ENCODE measurements at places on chromosomes 5 and 9.

GRCh38 chr5:17316970-17317459 is 99.6 kb downstream of the BASP1 start:
- no peak for DNase-seq

DNA sequence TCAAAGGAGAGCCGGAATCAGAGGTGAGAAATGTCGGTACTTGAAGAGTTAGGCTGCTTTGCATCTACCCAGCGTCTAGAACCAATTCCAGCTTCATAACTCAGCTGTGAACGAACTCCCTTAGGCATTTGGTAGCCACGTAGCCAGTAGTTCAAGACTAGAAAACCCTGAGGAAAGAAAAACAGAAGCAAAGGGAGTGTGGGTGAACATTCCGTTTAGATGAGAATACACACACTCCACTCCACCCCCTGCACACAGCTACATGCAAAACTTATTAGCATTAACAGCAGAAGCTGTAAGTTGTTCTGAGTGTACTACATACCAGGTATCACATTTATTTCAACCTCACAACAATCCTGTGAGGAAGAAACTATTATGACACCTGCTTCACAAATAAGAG is 78.3 kb downstream of the SMIM23 start:
- DNase-seq = no peak

- no peak for DNase-seq
Observed at GRCh38 chr9:22238809-22239684, 207.6 kb upstream of the DMRTA1 start.

DNA sequence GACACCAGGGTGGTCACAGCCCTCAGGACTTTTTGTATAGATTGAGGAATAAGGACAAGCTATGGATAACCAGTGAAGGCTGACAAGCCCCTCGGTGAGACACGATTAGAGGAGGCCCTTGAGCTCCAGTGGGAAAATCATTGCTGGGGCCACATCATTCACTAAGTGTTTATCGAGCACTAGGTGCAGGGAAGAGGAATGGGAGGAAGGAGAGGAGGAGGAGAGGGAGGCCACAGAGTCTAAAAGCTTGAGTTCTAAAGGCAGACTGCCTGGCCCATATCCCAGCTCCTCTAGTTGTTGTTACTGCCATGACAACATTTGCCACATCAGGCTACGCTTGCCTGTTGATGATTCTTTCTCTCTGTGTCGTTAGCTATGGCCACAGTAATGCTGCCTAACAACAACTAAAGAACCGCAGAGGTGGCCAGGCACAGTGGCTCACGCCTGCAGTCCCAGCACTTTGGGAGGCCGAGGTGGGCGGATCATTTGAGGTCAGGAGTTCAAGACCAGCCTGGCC is 37.6 kb downstream of the NKX2-5 start:
- DNase-seq = no peak

DNA sequence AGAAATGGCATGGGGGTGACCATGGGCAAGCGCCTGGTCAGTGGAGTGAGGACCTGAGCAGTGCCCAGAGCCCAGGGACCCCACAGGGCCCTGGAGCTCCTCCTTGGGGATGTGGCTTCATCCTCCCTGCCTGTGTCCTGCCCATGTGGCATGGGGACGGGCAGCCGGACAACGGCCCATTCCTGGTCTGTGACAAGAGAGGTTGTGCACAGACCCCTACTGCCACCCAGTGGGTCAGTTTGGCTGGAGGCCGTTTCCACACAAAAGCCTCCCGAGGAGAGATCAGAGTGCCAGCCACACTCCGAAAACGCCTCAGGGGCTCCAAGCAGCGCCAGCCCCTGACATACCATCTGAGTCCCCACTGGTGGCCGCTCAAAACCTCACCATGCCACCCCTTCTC is 19.8 kb downstream of the SLC6A18 start:
- DNase-seq = no peak

- DNase-seq = no peak
Observed at GRCh38 chr9:137305060-137305797, 3.2 kb upstream of the NRARP start.

- no peak for DNase-seq
Observed at GRCh38 chr9:111483439-111483857, 735 bp downstream of the ECPAS start.

DNA sequence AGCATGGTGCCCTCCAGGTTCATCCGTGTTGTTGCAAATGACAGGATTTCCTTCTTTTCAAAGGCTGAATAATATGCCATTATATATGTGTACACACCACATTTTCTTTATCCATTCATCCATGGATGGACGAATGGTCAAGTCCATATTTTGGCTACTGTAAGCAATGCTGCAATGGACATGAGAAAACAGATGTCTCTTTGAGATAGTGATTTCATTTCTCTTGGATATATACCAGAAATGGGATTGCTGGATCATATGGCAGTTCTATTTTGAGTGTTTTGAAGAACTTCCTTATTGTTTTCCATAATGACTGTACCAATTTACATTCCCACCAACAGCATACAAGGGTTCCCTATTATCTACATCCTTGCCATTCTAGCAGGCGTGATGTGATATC is 67.9 kb downstream of the TEK start:
- no peak for DNase-seq

DNA sequence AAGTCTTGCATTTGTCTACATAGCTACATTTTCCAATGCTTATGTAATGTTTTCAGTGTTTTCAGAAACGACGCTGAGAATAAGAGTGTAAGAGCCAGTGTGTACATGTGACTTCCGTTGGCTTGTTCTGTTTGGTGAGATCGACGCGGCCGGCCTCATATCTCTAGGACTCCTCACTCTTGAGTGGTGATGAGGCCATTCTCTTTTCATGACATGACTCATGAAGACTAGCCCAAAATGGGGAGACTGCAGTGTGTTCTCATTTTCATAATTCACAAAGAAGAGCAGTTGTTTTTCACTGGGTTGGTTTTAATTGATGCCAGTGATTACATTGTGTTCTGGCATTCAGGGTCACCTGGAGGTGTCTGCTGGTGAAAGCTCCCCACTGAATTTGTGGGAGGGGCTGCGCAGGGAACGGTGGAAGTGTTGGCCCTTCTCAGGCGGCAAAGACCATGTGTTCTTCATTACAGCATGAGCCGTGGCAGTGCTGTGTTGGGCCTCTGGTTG is 131.5 kb upstream of the OTULINL start:
- DNase-seq = no peak

- DNase-seq = no peak
Observed at GRCh38 chr5:134084022-134084565, 30.4 kb upstream of the TCF7 start.

- no peak for DNase-seq
Observed at GRCh38 chr5:17212996-17213395, 4.4 kb upstream of the BASP1 start.

DNA sequence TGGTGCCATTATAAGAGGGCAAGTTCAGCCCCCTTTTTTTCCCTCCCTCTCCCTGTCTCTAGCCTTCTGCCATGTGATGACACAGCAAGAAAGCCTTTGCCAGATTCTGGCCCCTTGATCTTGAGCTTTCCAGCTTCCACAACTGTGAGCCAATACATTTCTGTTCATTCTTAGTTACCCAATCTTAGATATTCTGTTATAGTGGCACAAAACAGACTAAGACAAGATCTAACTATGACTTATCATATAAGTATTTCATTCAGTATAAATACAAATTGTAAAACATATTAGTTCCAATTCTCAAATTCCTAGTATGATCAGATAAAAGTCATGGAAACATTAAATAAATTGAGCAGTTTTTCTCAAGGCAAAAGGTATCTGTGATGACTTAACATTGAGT is 276.3 kb downstream of the COX7C start:
- DNase-seq = no peak

DNA sequence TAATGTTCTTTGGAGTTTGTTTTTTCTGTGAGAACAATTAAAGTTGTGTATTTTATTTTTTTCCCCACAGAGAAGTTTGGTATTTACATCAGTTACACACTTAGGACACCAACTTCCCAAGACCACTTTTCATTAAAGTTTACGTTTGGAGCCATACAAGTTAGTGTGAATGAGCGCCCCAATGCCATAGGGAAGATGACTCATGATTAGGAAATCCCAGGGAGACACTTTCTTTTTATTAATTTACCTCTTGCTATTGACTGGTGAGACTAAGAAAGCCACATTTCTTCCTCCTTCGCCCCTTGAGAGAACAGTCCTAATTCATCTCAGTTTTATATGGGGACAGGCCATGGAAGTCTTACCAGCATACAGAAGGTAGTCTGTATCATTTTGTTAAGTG is 57.1 kb downstream of the EDIL3 start:
- no peak for DNase-seq

- DNase-seq = no peak
Observed at GRCh38 chr5:144328494-144328893, 157.8 kb downstream of the KCTD16 start.

GRCh38 chr5:158389786-158390185 is 530.8 kb upstream of the CLINT1 start:
- DNase-seq = no peak

GRCh38 chr5:116838011-116838536 is 263.5 kb upstream of the SEMA6A start:
- no peak for DNase-seq

GRCh38 chr5:142017832-142018427 is 5.1 kb upstream of the GNPDA1 start:
- no peak for DNase-seq

DNA sequence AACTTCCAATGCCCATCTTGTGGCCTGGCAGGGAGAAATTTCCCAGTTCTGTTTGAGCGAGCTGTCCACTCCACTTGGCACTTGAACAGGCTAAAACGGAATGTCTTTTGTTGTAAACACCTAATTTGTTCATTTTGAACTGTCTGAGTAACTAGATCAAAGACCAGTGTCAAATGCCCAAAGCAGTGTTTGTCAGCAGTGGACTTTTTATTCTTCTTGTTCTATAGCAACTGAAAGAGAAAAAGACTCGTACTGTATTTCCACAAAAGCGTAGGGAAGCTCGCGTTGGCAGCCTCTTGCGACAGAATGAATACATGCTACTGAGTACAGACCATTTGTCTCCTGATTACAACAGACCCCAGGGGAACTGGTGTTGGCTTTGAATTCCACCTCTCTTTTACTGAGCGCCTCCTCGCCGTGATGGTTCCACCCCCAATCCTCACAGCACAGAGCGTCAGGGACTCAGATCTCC is 601.8 kb upstream of the ZNF608 start:
- no peak for DNase-seq

DNA sequence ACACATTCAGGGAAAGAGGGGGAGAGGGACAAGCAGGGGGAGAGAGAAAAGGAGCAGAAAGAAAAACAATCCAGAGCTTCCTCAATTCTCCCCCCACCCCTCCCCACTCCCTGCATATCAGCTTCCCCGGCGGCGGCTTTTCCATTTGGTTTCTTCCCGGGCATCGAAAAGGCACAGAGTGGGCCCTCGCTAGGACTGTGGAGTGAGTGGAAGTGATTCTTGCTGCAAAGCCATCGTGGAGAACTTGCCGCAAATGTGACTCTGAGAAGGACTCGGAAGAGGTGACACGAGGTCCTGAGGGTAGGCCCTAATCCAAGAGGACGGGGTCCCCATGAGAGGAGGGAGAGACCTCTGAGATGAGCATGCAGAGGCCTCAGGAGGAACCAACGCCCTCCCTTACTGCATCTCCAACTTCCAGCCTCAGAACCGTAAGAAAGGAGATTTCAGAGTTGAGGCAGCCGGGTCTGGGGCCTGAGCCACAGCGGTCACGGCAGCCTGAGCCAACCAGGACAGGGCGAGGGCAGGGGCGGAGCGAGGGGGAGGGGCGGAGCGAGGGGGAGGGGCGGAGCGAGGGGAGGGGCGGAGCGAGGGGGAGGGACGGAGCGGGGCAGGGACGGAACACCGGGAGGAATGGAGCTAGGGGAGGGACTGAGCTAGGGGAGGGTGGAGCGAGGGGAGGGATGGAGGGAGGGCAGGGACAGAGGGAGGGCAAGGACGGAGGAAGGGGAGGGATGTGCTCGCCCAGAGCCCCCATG is 21.2 kb upstream of the SARDH start:
- no peak for DNase-seq

- no peak for DNase-seq
Observed at GRCh38 chr5:100590867-100591266, 55.7 kb downstream of the FAM174A start.

DNA sequence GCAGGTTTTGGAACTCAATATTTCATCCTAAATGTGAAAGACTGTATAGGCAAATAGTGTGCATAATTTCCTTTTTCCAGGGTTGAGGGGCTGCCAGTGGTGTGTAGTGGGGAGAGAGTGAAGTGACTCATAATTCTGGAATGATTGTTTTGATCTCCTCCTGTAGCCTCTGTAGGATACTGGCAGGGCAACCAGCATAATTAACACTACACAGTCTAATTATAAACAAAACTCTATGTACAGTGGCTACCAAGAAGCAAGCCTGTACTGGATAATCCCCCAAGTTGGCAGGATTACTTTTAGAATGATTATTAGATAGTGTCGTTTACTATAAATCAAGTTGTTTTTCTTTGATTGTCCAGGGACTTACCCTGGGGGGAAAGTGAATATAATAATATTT is 32.2 kb downstream of the LNPEP start:
- no peak for DNase-seq

GRCh38 chr5:173591056-173591514 is 25.4 kb downstream of the BOD1 start:
- DNase-seq = no peak

DNA sequence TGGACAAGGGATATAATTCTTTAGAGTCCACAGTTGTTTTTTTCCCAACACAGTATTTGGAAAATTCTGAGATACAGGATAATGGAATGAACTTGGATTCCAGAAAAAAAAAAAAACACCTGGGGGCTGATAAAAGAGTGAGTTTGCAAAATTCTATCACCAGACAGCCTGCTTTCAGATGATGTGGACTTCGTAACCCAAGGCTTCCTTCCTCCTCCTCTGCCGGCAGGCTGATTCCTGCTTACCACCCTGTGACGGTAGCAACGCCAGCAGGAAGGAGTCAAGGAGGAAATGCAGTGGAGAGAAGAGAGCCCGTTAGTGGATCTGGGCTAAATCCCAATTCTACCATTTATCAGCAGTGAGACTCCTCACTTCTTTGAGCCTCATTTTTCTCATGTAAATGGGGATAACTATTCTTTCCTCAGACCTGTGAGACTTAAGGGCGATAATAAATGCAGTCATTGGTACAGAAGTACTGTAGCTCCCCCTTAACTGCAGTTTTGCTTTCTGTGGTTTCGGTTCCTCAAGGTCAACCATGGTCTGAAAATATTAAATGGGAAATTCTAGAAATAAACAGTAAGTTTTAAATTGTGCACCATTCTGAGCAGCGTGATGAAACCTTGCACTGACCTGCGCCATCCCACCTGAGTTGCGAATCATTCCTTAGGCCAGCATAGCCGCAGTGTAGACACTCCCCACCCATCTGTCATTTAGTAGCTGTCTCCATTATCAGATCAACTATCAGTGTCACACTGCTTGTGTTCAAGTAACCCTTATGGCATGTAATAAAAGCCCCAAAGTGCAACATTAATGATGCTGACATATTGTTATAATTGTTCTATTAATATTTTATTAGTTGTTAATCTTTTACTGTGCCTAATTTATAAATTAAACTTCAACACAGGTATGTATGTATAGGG is 71.4 kb downstream of the DCP2 start:
- no peak for DNase-seq

- DNase-seq = no peak
Observed at GRCh38 chr5:169805937-169806700, 169.0 kb downstream of the DOCK2 start.

All from stimulated activated CD4-positive, alpha-beta T cell treated with anti-CD3 and anti-CD28 coated beads, Interleukin-15, amount 100 ng/mL, for 1 hour (primary cell).